Activated naive CD4-positive, alpha-beta T cell treated with anti-CD3 and anti-CD28 coated beads, Interleukin-2, amount 10 ng/mL, durations not matched to agents 7 days and 5 days (primary cell): ENCODE measurements at places on chromosomes 7 and 10.

- no peak for DNase-seq
Measured at GRCh38 chr10:33398796-33399195, 64.3 kb upstream of the NRP1 start.

DNA sequence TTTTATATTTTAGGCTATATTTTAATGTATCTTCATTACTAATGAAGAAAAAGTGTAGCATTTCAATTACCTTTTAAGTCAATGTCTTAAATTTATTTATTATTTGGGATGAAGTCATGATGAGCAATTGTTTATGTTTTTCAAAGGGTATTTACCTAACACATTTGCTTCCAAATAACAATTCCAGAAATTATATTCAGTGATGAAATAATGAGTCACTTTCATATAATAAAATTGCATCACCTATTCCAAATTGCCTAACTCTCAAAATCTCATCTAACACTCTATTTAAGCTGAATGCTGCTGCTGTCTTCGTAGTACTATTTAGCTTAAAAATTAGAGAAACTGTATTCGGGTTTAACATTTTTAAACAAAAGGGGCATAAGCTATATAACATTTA lies 97.7 kb downstream of the PRKG1 start:
- DNase-seq, result no peak

DNA sequence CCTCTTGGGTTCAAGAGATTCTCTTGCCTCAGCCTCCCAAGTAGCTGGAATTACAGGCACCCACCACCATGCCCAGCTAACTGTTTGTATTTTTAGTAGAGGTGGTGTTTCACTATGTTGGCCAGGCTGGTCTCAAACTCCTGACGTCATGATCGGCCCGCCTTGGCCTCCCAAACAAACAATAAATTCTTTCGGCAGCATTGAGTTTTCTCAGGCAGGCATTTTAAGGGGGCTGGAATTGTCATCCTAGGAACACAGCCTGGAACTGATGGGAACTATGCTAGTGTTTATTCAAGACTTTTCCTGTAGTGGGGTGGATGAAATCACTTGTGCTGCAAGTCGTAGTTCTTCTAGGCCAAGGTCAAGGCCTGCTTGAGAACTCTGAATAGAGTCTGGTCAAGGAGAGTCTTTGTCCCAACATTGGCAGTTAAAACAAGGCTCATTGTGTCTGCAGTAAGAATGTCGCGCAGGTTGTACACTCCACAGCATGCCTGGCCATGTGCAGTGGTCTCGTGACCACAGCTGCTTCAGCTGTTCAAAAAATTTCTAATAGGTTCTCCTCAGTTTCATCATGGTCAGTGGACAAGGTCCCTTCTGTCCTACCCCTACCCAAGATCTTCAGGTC lies 92.8 kb downstream of the HECW1 start:
- no peak for DNase-seq

DNA sequence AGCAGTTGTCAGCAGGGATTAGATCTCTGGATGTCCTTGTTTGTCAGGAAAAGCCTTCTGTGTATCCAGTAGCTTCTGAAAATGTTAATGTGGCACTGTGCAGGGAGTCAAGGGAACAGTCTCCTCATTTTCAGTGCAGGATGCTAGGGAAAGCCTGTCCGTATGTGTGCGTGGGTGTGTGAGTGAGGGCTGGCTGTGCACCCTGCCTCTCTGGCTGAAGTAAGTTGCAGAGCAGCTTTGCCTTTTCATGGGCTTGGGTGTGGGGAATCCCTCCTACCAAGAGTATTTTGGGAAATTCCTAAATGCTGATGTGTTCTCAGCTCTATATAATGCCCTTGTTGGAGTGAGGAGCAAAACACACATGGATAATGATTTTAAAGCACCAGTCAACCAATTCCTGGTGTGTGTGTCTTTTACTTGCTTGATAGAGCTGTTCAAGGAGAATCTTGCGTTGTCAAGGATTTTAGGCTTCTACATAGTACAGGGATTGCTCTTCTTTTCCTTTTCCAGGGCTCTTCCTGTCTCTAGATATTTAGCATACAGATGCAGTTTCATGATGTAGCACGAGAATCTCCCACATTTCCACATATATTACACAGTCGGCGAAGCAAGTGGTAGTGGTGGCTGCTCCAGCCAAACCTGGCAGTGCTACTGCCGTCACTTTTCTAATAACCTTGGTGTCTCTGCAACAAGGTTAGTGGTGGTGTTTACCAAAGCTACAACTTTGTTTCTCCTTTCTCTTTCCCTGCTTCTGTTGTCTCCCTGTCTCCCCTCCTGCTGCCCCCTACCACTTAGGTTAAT lies 92.8 kb downstream of the MCU start:
- no peak for DNase-seq

GRCh38 chr7:28205506-28205905 lies 24.9 kb upstream of the JAZF1 start:
- DNase-seq, result no peak
